ENCODE measurements at places on chromosomes 5 and 9.

- DNase-seq = no peak
These were observed 64.0 kb upstream of the RANBP6 start for GRCh38 chr9:6079386-6079785.

DNA sequence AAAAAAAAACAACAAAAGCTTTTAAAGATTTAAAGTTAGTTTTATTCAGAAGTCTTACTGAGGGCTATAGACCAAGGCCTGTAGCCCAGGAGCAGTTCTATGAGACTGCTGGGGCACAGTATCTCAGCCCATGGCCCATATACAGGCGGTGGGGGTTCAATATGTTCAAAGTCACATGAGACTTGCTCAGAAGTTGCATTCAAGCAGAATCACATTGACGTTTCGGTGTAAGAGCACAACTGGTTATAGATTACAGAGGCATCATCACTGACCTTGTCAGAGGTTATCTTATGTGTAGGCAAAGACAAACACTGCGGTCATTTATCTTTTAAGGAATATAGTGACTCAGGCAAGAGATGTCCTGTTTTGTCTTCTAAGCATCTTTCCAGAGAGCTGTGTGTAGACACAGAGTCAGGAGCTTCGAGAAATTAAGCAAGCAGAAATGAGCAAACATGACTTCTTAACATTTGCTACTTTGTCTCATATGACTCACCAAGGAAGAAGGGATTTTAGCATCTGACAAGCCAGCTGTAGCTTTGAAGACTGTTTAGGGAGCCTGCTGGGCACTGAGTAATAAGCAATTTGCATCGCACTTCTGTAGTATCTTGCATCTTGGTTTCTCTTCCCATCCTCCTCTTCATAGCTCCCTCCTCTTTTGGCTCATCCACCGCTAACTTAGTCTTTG lies 12.9 kb upstream of the F2RL1 start:
- no peak for DNase-seq

- DNase-seq = no peak
These were observed 381.4 kb downstream of the TMEM161B start for GRCh38 chr5:87887247-87887646.

- DNase-seq = no peak
These were observed 183.5 kb downstream of the TRIM32 start for GRCh38 chr9:116870566-116870965.

DNA sequence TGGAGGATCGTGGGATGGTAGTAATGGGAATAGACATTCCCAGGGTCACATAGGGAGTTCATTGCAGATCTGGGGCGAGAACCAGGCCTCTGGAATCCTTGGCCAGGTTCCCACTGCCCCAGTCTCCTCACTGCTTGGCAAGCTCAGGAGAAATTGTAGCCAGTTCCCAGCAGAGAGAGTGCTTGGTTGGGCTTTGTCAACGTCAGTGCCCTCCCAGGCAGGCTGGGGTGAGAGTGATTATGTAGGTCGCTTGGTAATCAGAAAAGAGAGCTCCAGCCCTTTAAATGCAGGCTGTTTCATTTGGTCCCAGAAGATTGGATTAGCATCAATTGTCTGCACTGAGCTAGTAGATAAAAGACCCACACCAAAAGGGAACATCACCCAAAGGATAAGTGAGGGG lies 51.8 kb upstream of the GALNT10 start:
- DNase-seq = no peak

GRCh38 chr5:32193591-32193990 lies 19.5 kb upstream of the GOLPH3 start:
- DNase-seq = no peak

DNA sequence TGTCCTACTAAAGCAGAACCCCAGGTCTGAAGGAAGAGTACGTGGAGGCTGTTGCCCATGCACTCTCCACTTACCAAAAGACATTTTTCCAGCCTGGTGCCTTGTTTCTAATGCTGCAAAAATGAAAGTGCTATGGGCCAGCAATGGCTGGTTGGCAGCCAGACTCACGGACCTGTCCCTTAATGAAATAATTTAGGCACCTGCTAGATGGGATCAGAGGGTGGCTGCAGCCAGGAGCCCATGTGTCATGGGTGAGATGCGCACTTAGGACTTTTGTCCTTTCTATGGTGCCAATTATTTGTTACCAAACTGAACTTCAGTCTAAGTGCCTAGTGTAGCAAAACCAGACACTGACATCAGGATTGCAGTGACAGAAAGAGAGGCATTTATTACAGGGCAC lies 276.3 kb downstream of the YTHDC2 start:
- no peak for DNase-seq

DNA sequence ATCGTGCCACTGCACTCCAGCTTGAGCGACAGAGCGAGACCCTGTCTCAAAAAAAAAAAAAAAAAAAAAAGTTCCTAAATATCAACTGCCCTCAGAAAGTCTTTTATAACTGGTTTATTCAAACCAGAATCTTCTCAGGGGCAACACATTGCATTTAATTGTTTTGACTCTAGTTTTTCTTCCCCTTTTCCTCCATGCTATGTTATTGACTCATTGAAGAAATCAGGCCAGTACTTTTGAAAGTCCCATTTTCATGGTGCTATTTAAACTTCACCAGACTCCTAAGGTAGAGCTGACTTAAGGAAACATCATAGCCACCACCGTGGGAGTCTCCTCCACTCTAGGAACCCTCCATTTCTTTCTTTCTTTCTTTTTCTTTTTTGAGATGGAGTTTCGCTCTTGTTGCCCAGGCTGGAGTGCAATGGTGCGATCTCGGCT lies 83.1 kb upstream of the IL6ST start:
- DNase-seq = no peak

DNA sequence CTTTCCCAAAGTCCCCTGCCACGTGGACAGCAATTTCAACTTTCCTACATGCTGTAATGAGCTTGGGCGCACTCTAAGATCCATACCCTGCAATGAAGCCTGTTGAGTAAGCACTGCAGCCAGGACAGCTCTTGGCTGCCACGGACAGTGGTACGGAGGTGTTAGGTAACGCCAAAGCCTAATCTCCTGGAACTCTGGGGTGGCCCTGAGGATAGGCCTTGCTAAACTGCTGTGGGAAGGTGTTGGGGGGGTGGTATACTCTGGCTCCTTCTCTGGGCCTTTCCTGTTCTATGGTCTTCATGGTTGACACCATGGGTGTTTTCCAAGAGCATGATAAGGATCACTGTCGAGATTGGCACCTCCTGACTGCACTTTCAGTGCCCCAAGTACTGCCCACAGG lies 66.4 kb upstream of the PITX1 start:
- DNase-seq = no peak

DNA sequence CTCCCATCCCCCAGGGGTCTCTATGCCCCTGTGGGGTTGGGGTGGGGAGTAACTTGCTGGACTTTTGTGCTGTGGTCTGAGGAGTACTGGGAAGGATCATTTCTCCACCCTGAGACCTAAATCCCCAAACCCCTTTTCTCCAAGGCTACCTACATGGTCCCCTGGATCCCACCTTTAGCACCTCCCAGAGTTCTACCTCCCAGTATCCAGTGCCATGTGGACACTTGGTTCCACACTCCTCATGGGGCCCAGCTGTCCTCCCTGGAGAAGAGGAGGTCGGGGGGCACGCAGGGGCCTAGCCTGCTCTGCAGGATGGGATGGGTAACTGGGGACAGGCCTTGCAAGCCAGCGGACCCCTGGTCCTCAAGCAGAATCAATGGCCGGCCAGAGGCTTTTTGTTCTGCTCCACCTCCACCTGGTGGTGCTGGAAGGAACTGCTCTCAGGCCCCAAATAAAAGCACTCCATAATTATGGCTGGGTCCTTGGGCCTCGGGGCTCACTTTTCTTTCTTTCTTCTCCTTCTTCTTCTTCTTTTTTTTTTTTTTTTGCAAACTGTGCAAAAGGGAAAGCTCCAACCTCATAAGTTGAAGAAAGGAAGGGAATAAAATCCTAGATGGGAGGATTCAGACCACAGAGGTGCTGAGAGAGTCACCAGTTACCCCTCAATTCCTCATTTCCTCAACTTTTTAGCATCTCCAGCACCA lies 68.4 kb downstream of the PSD2 start:
- DNase-seq = peak; percentile 38

DNA sequence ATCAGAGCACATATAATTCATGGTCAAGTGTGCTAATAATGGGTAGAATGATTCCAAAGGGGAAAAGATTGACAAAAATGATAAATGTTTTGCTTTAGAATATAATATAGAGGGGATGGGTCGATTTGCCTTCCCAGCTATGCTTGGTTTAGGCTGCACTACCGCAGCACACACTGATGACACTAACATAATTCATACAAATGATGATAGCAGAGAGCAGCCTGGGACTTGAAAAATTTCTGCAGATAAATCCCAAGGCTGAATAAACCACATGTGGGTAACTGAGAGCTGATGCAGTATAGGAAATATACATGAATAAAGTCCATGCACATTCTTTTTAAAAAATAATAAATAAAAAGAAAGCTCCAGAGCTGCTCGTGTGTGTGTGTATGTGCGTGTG lies 54.5 kb downstream of the EFNA5 start:
- DNase-seq = no peak

DNA sequence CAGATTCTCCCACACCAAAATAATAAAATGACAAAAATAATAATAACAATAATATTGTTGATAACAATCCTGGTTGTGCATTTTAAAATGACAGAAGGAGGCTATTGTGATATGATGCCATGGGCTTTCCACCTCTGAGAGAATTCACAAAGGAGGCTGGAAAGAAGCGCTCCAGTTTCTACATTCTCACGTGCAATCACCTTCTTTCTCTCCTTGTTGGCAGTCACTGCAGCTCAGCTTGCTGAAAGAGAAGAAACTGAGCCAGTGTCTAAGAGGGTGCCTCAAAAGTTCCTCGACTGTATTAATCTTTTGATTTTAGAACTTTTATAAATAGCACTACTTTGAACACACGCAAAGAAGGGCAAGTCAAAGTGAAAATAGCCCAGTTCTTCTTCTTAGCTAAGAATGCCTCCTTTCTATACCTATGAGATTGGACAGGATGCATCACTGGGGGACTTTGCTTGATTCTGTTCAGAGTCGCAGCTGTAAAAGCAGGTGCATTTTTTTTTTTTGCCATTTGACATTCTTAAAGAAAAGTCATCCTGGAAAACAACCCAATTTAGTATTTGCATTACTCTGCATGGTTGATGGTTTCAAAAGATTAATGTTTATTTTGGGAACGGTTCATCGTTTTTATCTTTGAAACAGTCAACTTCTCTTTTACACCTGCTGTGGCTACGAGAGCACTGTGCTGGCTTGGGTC lies 12.4 kb upstream of the SUB1 start:
- DNase-seq = no peak

DNA sequence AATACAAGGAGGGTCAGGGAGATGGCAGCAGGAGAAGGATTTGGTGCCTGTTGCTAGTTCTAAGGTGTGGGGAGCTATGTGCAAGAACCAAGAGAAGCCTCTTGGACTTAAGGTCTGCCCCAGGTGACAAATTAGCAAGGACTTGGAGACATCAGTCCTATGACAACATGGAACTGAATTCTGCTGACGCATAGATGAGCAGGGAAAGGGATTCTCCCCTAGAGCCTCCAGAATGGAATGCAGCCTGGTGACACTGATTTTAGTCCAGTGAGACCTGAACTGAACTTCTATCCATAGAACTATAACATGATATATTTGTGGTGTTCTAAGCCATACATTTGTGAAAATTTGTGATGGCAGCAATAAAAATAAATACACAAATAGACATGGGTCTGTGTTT lies 215.6 kb downstream of the ESM1 start:
- DNase-seq = no peak

DNA sequence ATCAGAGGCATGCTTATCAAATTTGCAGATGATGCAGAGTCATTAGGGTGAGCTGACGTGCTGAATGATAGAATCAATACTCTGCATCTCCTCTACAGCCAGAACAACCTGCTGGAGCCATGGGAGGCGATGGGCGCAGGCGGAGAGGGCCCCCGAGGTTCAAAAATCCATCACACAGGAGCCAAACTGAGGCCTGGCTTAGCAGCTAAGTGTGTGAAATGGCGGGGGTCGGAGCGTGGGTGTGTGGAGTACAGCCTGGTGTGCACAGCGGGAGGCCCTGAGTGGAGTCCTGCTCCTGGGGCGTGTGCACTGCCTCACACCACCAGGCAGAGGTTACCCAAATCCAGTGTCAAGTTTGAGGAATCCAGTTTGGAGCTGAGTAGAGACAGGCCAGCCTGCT lies 73.2 kb downstream of the MVB12B start:
- DNase-seq = no peak

- DNase-seq = no peak
These were observed 45.2 kb upstream of the GLIPR2 start for GRCh38 chr9:36091026-36091953.

DNA sequence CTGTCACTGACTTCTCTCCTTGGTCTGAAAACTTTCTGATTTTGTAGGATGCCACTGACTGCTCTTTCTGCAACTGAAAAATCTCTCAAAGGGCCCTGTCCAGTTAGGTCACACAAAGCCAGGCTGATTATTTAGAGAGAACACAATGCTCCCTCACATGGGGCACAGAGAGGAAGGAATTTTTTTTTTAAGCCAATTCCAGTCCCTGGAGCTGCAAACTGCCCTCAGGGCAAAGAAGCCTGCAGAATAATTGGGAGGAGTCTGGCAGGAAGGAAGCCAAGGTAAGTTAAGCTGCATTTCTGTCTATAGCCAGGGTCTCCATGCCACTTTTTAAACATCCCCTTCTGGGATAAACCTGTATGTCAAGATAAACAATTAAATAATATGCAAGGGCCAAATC lies 305.5 kb downstream of the ZSWIM6 start:
- DNase-seq = no peak

GRCh38 chr5:537621-538071 lies 13.4 kb upstream of the SLC9A3 start:
- DNase-seq = no peak

DNA sequence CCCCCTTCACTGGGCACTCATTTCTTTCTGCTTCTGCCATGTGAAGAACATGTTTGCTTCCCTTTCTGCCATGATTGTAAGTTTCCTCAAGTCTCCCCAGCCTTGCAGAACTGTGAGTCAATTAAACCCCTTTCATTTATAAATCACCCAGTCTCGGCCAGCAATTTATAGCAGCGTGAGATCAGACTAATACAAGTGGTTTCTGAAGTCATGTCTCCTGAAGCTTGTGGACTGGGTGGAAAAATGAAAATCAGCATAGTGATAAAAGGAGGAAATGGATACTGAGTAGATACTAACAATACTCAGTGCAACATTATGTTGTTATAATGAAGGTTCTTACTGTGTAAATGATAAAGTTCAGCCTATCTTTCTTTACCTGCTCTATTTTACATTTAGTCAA lies 35.1 kb downstream of the NNT start:
- no peak for DNase-seq

DNA sequence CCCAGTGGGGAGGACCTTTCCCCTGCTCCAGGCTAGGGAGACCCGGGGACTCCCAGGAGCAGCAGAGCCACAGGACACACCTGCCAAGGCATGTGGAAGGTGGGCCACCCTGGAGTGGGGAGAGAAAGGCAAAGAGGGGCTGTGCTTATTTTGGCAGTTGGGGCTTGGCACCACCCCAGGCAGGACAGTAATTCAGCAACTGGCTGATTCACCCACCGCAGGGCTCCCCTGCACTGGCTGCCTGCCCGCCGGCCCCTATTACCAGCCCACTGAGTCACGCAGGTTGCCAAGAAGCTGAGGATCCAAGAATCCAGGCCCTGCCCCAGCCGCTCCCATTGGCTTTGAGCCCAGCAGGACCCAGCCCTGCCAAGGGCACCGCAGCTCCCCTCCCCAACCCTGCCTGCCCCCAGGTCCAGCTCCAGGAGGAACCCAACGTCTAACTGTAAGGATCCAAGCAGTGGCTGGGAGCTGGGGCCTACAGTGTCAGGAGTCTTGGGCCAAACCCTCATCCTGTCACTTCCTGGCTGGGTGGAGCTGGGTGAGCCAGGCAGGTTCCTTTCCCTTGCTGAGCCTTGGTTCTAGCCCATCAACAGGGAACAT lies 14.2 kb upstream of the RALGDS start:
- DNase-seq = no peak

- no peak for DNase-seq
These were observed 139.1 kb downstream of the TMEM38B start for GRCh38 chr9:105833271-105833975.
